NCI-H1048 (cell line): ENCODE measurements at places on chromosomes 3 and 15.

DNA sequence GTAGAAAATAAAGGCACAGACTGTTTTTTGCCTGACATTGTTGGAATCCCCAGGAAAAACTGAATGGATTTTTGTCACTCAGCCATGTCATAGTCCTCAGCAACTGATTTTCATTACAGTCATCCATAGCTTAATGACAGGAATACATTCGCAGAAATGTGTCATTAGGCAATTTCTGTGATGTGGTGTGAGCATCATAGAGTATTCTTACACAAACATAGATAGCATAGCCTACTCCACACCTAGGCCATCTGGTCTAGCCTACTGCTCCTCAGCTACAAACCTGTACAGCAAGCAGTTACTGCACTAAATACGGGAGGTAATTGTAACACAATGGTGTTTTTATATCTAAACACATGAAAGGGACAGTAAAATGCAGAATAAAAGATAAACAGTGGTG lies 34.4 kb upstream of the FBN1 start:
- no peak for DNase-seq

DNA sequence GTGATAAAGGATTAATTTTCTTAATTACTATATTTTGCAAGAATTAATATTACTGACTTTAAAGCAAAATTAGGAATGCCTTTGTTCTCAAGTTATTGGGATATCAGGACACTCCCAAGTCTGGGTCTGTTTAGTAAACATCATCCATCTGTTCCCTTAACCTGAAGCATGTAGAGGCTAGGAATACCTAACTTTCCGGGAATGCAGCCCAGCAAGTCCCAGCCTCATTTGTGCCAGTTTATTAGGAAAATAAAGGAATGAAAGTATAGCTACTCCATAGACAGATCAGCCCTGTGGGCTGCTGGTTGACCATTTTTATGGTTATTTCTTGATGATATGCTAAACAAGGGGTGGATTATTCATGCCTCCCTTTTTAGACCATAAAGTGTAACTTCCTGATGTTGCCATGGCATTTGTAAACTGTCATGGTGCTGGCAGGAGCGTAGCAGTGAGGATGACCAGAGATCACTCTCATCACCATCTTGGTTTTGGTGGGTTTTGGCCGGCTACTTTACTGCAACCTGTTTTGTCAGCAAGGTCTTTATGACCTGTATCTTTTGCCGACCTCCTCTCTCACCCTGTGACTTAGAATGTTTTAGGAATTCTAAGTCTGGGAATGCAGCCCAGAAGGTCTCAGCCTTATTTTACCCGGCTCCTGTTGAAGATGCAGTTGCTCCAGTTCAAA lies 540.2 kb downstream of the NAALADL2 start:
- no peak for DNase-seq

GRCh38 chr15:52066842-52067544 lies 45.6 kb downstream of the BCL2L10 start:
- DNase-seq: no peak

GRCh38 chr15:67839499-67839928 lies 331 bp downstream of the RNU6-1 start:
- DNase-seq: no peak

DNA sequence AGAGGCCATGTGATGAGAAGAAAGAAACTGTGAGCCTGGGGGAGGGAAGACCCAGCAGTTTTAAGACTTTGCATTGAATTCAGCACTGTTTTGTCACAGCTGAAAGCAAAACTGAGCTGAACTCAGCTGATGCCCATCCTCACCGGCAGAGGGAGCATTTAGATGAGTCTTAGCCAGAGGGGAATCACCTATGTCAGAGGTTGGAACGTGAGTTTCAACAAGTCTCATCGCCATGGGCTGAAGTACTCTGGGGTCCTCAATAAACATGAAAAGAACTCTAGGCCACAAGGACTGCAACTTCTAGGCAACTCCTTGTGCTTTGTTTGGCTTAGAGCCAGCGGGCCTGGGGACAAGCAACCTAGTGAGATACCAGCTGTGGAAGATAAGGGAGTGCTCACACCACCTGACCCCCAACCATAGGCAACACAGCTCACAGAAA lies 324.5 kb downstream of the TBL1XR1 start:
- peak; percentile 17 for DNase-seq

DNA sequence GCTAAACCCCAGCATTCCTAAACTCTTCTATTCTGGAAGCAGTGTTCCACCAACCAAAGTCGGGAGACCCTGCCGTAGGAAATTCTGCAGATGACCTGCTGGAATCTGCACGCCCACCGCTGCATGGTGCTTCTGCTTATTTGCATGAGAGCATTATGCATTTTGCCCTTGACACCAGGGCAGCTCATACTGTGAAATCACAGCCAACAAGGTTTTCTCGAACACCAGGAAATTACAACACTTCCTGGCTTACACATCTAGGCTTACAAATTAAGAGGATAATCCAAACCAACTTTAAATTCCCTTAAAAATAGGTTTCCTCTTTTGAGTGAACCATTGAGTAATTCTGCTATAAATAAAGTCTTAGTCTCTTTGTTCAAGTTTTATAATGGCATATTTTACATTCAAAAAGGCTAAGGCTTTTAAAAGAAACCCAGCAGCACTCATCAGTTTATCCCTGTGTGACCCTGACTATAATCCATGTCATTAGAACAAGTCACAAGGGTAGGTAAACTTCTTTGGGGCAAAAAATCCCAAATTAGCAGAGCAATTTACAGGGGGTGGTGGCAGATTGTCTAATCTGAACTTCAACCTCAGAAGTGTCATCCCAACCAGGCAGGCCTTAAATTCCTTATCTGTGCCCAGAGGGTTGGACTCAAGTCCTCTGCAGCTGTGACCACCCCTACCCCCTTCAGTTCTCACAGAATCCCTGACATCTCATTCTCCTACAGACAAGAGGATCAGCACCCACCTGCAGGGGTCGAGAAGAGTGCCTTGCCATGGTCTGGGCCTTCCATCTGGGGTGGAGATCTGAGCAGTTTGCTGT lies 33.5 kb upstream of the RBP1 start:
- DNase-seq: no peak
